Activated naive CD4-positive, alpha-beta T cell (primary cell): ENCODE measurements at places on chromosomes 1 and 21.

DNA sequence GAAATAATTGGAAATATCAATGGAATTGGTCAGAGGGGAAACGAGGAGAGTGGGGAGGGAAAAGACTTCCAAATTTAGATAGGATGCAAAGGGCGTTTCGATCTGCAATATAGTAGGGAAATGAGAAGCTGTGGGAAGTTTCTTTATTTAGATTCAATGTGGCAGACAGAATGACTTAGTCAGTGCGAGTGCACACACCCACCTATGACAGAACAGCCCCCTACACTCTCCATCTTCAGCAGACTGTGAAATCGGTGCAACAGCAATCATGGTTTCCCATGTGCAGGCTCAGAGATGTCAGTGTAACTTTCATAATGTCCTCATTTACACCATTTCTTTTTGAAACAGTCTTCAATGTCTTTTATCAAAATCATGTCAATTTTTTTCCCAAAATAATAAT lies 46.0 kb downstream of the DIP2A start:
- DNase-seq, result no peak

DNA sequence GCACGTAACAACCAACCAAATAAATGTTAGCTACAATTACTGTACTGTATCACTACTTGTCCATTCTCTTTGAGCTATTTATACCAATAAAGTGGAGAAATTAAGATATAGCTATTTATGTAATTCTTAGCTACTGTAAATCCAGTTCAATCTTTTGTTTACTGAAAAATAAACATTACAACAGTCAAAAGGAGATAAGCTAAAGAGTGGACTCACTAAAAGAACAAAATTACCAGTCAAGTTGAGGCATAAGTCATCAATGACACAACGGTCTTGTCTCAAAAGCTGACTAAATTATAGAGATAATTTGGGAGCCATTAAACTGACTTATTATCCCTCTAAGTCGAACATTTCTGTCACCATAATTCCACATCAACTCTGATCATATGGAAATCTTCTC lies 22.5 kb downstream of the TGFBR3 start:
- no peak for DNase-seq

DNA sequence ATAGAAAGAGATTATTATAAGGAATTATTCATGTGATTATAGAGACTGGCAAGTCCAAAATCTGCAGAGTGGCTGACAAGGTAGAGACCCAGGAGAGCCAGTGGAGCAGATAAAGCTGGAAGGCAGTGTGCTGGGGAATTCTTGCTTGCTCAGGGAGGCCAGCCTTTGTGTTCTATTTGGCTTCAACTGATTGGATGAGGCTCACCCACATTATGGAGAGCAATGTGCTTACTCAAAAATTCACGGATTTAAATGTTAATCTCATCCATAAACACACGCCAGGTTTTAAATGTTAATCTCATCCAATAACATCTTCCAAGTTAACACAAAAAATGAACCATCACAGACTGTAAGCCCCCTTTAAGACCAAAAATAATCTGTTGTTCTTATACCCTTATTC lies 30.2 kb upstream of the PHGDH start:
- DNase-seq, result no peak

DNA sequence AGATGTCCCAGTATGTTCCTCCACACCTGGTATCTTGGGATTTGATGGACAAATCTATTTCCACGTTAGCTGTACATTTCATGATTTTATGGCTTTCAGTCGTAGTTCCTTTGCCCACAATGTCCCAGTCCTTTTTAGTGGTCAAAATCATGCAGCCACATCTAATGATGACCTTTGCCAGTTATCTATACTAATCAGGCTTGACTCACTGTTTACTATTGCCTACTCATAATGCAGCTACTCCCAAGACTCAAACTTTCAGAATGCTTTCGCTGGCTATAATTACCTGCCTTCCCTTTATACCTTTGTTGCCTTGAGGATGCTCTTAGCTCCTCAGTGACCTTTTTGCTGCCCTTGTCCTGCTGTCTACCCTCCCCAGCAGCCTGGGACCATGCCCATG lies 6.4 kb downstream of the NOS1AP start:
- no peak for DNase-seq

DNA sequence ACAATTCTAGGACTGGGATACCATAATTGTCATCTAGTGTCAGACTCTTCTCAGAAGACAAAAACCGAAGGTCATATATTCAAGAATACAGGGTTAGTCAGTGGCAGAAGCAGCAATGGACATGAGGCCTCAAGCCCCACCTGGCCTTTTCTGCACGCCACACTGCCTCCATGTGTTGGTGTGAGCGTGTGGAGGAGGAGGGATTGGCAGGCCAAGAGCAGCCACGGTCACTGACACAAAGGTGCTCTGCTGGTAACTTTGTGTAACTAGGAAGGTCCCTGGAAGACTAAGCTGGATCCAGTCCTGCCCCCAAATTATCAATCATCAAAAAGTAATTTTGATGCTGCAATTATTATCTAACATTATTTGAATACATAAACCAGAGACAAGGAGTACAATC lies 34.9 kb downstream of the HSF2BP start:
- no peak for DNase-seq

GRCh38 chr1:222195857-222196256 lies 352.0 kb downstream of the HHIPL2 start:
- no peak for DNase-seq

GRCh38 chr1:47191940-47192457 lies 2.2 kb upstream of the PDZK1IP1 start:
- DNase-seq, result no peak

- no peak for DNase-seq
Observed at GRCh38 chr1:46549697-46550681, 1.5 kb downstream of the KNCN start.

DNA sequence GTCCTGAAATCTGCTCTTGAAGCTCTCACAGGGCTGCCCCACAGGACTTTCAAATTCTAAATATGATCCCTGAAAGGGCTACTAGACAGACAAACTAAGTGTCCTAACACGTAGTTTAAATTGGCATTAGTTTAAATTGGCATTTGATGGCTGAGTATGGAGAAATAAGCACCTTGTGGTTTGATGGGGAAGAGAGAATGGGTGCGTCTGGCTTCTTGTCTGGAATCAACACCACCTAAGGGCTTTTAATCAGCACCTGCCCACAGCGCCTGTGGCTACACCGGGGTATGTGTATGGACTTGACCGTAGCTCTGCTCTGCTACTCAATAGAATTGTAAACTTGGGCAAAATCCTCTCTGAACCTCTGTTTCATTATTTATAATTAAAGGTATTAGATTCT lies 5.7 kb upstream of the LAMB3 start:
- DNase-seq, result no peak

GRCh38 chr1:235607284-235607683 lies 42.3 kb downstream of the GNG4 start:
- no peak for DNase-seq

DNA sequence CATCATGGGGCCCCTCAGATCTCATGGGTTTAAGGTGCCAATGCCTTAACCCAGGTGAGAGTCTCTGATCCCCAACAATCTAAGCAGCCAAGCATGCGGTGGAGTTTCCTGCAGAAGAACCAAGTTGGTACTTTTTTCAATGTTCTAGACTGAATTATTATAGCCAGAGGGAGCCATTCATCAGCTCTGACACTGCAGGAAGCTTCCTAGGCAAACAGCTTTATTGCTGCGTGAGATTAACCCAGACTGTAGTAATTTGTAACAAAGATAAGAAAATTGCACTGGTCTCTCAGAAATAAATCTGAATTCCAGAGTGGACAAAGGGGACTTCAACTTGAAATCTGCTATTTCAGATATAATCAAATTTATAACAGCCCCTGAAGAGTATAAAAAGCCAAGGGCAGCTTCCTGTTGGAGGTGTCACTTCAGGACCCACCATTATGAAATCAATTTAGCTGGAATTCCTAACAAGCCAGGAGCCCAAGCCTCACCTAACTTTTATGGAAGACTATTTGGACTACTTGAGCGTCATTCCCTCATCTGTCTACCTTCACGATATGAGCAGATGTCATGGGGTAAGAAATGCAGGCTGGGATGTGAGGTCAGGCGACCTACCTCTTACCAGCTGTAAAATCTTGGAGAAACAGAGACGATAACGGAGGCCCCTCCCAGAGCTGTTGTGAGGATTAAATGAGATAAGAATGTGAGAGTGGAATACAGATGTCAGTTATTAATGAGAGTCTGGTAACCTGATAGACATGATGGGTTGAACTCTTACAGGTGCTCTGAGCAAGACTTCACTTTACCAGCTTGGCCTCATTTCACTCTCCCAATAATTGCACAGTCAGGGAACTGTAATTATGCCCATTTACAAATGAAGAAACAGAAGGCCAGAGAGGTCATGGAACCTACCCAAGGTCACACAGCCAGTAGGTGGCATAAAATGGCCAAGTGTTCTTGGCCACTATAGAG lies 135.1 kb downstream of the RRAGC start:
- DNase-seq, result no peak

- DNase-seq, result no peak
Observed at GRCh38 chr1:62953633-62954032, 169.7 kb downstream of the ATG4C start.
